ENCODE measurements at places on chromosomes 12 and 14.

- no peak overlapping the region for H3K27ac ChIP-seq
- no peaks in the 10 kb centered on the region for H3K4me1 ChIP-seq
- peaks cover 72% of the 10 kb centered on the region for H3K27me3 ChIP-seq
- no peak overlapping the region for H3K4me3 ChIP-seq
Observed at GRCh38 chr12:3230758-3231375, 153.7 kb downstream of the TSPAN9 start.

- peaks cover 12% of the 10 kb centered on the region for H3K4me1 ChIP-seq
- H3K27ac ChIP-seq, result no peak overlapping the region
- H3K27me3 ChIP-seq, result no peaks in the 10 kb centered on the region
Observed at GRCh38 chr14:77103951-77104350, 5.9 kb downstream of the CIPC start.

GRCh38 chr12:201361-201760 lies 12.6 kb downstream of the SLC6A12 start:
- peaks cover 49% of the 10 kb centered on the region for H3K27me3 ChIP-seq
- DNase-seq, result no peak
- H3K36me3 ChIP-seq, result no peaks in the 10 kb centered on the region
- no peak overlapping the region for H3K4me3 ChIP-seq
- H3K4me1 ChIP-seq, result no peaks in the 10 kb centered on the region

DNA sequence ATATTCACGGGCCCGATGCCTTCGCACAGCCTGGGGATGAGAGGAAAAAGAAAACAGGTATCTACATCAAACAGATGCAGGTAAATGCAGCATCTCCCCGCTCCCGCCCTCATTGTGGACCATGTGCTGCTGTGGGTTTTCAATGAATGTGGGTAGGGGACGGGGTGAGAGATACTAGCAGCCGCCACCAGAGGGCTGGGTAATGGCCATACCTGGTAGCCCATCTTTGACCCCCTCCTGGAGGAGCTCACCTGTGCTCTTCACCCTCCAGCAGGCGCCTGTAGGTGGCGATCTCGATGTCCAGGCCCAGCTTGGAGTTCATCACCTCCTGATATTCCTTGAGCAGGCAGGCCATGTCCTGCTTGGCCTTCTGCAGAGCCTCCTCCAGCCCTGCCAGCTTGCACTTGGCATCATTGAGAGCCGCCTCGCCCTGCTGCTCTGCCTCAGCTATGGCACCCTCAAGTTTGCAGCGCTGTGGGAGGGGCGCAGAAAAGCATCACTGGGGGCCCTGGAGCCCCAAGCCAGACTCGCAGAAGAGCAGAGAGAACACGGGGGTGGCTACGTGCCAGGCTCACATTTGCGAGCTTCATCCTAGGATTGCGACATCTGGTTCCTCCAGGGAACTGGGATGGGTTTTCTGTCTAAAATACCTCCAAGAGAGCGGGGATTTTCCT lies 10.2 kb downstream of the KRT82 start:
- peaks cover 8% of the 10 kb centered on the region for H3K4me1 ChIP-seq
- peak; percentile 62 for DNase-seq
- no peak overlapping the region for H3K27ac ChIP-seq
- H3K4me3 ChIP-seq, result no peak overlapping the region

DNA sequence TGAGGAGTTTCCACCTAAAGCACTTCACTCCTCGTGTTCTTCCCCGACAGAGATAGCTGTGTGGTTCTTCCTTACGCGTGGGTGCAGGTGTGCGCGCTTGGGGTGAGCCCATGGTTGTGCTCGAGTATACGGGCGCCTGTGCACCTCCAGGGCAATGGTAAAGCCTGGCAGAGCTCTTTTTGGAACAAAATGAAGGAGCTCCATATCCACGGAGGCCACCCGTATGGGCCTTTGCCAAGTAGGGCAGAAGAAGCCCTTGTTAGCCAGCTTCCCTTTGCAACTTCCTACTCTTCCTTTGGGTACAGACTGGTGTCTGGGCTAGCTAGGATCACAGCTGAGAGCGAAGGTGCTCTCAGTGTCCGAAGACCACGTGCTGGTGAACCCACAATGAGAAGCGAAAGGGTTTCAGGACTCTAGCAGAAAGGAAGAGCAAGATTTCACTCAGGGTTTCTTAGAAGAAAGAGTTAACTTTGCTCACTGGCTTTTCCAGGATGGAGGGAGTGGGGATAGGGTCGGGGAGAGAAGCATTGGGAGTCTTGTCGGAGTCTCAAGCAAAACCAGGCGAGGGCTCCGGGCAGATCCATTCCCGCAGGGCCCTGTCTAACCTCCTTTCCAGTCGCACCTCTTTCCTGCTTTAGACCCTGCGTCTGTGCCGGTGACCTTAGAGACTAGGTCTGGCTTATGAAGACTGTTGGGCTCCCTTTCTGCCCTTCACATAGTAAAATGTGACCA lies 960 bp upstream of the LRFN5 start:
- no peak for DNase-seq
- no peaks in the 10 kb centered on the region for H3K4me1 ChIP-seq
- no peak overlapping the region for H3K27ac ChIP-seq
- H3K27me3 ChIP-seq, result no peaks in the 10 kb centered on the region
- H3K36me3 ChIP-seq, result no peaks in the 10 kb centered on the region
- H3K4me3 ChIP-seq, result no peak overlapping the region

DNA sequence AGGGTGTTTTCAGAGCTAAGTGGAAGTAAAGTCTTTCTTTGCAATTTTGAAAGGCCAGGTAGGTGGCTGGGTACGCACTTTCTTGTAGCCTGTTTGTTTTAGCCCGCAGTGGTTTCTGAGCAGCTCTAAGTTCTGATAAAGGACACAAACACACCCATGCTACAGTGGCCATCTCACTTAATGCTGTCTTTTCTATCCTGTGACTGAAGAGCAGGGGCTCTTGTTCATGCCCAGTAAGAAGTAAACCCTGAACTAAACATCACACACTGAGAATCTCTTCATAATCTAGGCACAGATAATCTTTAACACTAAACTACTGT lies 427.2 kb downstream of the RAD51B start:
- H3K4me1 ChIP-seq, result peaks cover 69% of the 10 kb centered on the region
- H3K36me3 ChIP-seq, result no peaks in the 10 kb centered on the region
- peak overlapping the region; percentile 71 for H3K27ac ChIP-seq
- H3K27me3 ChIP-seq, result no peaks in the 10 kb centered on the region
- no peak overlapping the region for H3K4me3 ChIP-seq

GRCh38 chr14:104638190-104638589 lies 33.6 kb upstream of the TMEM179 start:
- no peak overlapping the region for H3K27ac ChIP-seq
- H3K36me3 ChIP-seq, result peaks cover 4% of the 10 kb centered on the region
- H3K4me3 ChIP-seq, result no peak overlapping the region

DNA sequence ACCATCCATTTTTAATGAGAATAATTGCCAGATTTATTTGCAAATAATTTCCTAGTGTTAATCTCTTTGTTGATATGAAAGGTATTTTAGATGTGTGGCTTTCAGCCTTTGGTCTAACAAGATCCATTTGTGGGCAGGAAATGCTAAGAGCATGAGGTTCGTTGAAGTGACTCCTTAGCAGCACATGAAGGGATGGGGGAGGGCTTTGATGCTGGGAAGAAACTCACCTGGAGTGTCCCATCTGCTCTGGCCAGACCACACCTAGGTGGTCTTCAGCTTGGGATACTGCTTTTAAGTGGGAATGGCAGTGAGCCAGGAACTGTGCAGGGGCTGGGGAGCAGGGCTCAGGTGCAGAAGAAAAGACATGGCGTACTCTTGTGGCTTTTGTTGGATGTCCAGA lies 13.6 kb downstream of the SFSWAP start:
- no peaks in the 10 kb centered on the region for H3K27me3 ChIP-seq
- H3K36me3 ChIP-seq, result peaks cover 66% of the 10 kb centered on the region
- H3K4me3 ChIP-seq, result no peak overlapping the region
- H3K4me1 ChIP-seq, result no peaks in the 10 kb centered on the region
- DNase-seq, result no peak

DNA sequence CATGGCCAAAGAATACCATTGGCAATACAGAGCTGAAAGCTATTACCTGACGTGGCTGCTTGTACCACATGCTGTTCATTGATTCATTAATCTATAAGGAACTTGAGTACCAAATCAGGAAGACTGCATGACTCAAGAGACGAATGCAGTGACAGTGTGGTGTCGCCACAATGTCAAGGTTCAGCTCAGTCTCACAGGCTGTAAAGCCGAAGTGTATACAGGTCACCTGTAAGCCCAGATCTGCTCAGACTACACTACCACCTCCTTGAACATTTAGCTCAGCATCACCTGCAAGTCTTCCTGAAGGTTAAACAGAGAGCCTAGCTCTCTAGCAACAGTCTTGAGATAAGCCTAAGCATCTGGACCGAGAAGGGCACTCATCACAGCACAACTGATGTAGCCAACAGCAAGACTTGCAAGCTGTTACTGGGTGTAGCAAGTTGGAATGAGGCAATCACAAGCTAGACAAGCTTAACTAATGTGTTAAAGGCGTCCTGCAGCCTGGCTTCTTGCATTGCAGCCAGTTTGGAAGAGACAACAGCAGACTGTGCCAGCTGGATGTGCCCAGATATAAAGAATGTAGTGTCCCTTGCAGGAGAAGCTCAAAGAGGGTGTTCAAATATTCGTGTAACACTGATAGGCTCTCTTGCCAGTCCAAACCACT lies 21.0 kb downstream of the TMTC1 start:
- H3K4me1 ChIP-seq, result no peaks in the 10 kb centered on the region
- H3K4me3 ChIP-seq, result no peak overlapping the region
- H3K27me3 ChIP-seq, result no peaks in the 10 kb centered on the region
- no peaks in the 10 kb centered on the region for H3K36me3 ChIP-seq
- DNase-seq, result no peak
- H3K27ac ChIP-seq, result no peak overlapping the region

DNA sequence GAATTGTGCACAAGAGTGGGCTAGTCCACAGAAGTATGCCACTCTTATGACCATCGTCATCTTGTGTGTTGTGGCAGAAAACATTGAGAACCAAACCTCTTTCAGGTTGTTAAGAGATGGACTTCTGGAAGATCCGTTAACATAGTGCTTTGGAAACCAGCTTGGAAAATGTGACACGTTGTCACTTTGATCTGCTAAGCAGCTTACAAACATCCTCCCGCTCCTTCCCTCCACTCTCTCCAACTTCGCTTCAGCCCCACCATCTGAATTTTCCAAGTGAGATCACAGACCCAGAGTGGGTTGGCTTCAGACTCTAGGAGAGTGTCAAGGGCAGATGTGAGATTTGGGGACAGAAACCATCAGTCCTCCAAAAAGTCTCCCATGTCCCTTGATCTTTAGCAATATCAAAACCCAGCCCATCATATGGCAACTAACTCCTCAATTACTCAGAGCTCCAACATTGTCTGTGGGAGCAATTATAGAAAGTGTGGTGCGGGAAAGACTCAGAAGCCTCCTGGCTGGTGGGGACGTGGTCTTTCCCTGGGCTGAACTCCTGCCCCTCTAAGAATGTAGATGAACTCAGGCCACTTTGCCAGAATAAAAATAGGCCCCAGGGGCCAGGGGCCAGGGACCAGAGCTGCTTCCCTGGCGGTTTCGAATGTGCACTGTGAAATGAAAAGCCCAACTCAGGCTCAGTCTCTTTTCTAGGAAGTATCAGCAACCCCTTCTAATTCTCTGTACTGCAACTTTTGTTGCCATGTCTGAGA lies 129.5 kb downstream of the SLC38A6 start:
- no peaks in the 10 kb centered on the region for H3K4me1 ChIP-seq
- no peaks in the 10 kb centered on the region for H3K27me3 ChIP-seq
- no peak overlapping the region for H3K4me3 ChIP-seq
- peaks cover 28% of the 10 kb centered on the region for H3K36me3 ChIP-seq
- DNase-seq, result no peak

GRCh38 chr14:39015964-39016577 lies 87.0 kb downstream of the SEC23A start:
- peaks cover 9% of the 10 kb centered on the region for H3K36me3 ChIP-seq
- no peaks in the 10 kb centered on the region for H3K27me3 ChIP-seq
- no peak overlapping the region for H3K4me3 ChIP-seq
- DNase-seq, result no peak
- H3K27ac ChIP-seq, result no peak overlapping the region

GRCh38 chr12:113889076-113889475 lies 77.0 kb downstream of the RBM19 start:
- H3K4me3 ChIP-seq, result no peak overlapping the region
- H3K36me3 ChIP-seq, result no peaks in the 10 kb centered on the region
- no peaks in the 10 kb centered on the region for H3K27me3 ChIP-seq
- no peak overlapping the region for H3K27ac ChIP-seq
- no peaks in the 10 kb centered on the region for H3K4me1 ChIP-seq

DNA sequence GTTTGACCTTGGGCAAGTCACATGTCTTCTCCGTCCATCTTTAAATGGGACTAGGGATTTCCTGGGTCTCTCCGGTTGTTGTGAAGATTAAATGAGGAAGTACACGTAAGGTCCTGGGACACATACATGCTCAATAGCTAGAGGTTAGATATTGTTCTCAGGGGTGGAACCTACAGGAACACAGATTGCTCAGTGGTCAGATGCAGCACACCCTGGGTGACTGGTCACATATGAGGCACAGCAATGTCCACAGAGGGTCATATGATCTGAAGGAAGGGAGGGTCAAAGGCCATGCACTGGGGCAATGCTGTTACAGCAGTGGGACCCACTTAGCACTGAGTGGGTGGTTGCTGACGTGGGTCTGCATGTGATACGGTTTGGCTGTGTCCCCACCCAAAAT lies 11.4 kb upstream of the SLC8B1 start:
- H3K27me3 ChIP-seq, result peaks cover 30% of the 10 kb centered on the region
- DNase-seq, result no peak
- H3K4me3 ChIP-seq, result no peak overlapping the region

GRCh38 chr14:75259510-75259855 lies 19.1 kb upstream of the FOS start:
- H3K36me3 ChIP-seq, result peaks cover 26% of the 10 kb centered on the region
- no peak for DNase-seq
- H3K4me1 ChIP-seq, result peaks cover 27% of the 10 kb centered on the region
- peak overlapping the region; percentile 74 for H3K4me3 ChIP-seq
- no peaks in the 10 kb centered on the region for H3K27me3 ChIP-seq

GRCh38 chr14:34365309-34365915 lies 96.6 kb downstream of the SPTSSA start:
- peak overlapping the region; percentile 31 for H3K27ac ChIP-seq
- peaks cover 49% of the 10 kb centered on the region for H3K4me1 ChIP-seq
- no peaks in the 10 kb centered on the region for H3K36me3 ChIP-seq

GRCh38 chr12:33988197-33988805 lies 34.0 kb upstream of the ALG10 start:
- no peaks in the 10 kb centered on the region for H3K27me3 ChIP-seq
- DNase-seq, result no peak
- peaks cover 40% of the 10 kb centered on the region for H3K4me1 ChIP-seq
- H3K4me3 ChIP-seq, result no peak overlapping the region
- peak overlapping the region; percentile 79 for H3K27ac ChIP-seq
- H3K36me3 ChIP-seq, result no peaks in the 10 kb centered on the region

DNA sequence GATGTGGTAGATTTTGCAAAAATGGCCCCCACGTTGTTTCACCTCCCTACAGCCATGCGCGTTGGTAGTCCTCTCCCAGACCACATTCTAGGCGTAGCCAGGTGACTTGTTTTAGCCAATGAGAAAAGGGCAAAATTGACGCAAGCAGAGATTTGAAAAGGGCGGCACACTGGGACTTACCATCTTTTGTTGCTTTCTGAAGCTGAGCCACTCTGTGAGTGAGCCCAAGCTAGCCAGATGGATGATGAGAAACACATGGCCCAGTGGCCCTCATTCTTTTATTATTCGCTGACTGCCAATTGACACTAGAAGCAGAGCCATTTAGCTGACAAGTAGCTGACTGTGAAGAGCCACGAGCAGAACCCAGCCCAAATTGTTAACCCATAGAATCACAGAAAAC lies 142.0 kb upstream of the GZMB start:
- peaks cover 36% of the 10 kb centered on the region for H3K27me3 ChIP-seq
- no peak overlapping the region for H3K4me3 ChIP-seq
- H3K36me3 ChIP-seq, result no peaks in the 10 kb centered on the region
- DNase-seq, result no peak
